ENCODE measurements at places on chromosomes 6 and 20.

GRCh38 chr6:18978337-18979128 is 591.4 kb downstream of the RNF144B start:
- DNase-seq: no peak

DNA sequence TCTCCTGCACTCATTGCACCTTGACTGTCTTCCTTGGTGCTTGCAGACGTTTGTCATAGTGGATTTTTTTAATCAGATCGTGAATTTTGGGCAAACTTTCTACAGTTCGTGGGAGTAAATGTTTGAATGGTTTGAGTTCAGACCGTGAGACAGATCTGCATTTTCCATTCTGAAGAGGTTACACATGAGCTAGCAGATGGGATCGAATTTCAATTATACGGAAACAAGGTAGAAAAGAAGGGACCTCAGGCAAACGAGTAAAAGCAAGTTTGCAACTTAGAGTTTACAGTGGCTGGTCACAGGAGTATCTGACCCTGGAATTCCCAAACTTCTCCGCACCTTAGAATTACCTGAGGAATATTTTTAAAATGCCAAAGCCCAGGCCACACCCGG is 17.2 kb upstream of the NCR2 start:
- DNase-seq: no peak

DNA sequence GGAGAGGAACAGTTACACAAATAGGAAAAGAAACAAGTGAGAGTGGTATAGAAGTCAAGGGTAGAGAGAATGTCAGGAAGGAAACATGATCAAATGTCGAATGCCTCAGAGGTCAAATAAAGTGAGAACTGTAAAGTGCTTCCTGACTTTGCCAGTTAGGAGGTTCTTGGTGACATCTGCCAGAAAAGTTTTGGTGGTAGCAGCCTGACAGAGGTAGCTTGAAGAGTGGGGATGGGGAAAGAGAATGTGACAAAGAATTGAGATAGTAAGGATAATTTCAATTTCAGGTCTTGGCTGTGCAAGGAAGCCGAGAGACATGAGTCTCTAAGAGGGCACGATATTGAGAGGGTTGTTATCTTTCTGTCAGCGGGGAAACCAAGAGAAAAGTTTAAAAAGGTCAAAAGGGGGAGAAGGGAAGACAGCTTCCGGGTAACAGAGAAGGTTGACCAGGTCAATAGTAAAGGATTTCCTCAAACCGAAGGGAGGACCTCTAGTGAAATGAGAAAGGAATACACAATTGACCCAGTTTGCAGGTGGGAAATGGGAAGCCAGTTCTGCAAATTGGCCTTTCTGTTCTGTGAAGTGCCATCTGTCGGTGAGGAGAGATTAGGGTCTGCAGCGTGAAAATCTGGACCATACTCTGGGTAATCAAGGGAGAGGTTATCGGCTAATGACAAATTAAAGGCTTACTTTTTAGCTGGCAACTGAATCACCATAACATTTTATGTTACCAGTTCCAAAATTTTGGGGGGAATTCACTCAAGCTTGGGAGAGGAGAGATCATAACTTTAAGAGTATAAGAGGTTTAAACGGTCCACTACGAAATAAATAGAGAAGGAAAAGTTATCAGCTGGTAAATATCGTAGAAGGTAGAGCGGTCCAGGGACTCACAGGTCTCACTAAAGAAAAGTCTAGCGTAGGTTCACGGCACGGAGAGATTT is 973 bp upstream of the BRD2 start:
- DNase-seq: no peak

DNA sequence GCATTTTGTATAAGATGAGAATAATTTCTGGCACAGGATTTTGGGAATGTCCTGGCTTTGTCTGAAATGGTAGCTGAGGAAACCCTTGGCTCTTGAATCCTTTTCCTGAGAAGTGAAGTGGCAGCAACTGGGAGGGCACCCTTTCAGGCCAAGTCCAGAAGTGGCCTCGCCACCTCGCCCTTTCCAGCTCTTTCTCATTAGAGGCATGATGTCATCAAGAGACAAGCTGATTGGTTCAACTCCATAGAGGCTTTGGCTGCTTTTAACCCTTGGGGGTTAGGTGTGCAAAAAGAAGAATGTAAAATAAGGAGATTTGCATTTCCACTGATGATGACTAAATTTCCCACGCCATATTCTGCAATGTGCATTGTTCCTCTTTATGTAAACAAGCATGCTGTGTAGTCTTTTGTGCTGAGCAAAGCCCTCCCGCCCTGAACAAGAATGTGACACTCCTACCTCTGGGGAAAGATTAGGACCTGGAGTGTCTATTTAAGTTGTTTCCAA is 116.5 kb downstream of the TCP11 start:
- DNase-seq: no peak

GRCh38 chr20:63087236-63087871 is 80.6 kb upstream of the BHLHE23 start:
- DNase-seq: no peak

DNA sequence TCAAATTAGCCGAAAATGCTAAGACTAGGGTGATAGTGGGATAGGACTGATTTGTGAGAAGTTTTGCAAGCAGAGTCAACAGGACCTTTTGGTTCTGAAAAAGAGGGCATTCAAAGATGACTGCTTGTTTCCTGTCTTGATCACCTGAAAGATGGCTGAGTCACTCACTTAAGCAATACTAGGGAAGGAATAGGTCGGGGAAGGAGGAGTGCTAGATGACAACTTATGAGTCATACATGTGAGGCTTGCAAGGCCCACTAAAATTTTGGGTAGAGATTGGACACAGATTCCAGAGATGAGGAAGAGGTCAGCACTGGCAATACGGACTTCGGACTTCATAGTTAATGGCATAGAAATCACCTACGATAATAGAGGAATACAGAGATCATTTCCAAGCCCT is 89.2 kb downstream of the FAM83B start:
- DNase-seq: no peak

- DNase-seq: no peak
These were observed 417.1 kb downstream of the BCKDHB start for GRCh38 chr6:80523531-80523997.

DNA sequence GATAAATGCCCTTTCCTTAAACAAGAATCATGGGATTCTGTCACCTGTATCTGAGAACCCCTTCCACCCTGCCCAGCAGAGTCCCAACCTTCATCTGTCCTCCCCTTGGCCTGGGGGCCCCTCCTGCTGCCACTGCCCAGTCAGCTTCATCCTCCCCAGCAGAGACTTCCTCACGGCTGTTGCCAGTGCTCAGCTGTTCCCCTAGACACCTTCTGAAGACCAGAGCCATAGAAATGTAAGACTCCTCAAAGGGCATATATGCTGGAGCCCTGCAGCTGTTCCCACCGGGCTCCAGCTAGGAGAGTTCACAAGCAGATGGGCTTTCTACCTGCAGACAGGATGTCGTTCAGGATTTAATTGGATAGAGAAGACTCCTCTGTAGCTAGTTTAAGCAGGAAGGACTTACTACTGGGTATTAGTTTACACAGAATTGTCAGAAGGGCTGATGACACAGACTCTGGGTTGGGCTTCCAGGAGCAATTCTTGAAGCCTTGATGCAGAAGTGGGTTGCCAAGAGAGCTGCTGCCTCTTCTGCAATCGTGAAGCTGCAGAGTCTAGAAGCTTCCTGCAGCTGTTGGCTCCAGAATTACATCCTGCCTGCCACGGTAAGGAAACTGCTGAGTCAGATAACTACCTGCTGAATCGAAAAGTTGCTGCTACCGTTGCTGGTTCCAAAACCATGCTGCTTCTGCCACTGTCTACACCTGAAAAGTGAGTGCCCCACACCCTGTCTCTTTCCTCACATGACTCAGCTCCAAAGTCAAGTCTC is 57.1 kb upstream of the MLN start:
- DNase-seq: peak; percentile 15

DNA sequence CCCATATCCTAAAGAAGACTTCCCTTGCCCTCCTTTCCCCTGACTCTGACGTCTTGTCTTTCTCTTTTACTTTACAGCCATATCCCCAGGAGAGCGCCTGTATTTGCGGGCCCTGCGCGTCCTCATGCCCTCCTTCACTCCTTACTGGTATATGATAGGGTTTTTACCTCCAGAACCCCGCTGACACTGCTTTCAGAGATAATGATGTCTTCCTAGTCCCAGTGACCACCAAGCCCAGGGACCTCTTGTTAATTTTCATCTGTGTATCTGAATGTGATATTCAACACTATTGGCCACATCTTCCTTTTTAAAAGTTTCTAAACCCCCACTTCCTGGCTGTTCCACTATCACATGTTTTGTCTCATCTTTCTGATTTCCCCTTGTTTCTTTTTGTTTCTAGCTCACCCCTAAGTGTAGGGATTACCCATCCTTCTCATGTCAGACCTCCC is 102.0 kb downstream of the HIVEP1 start:
- DNase-seq: no peak

- DNase-seq: no peak
These were observed 5.1 kb upstream of the EPB41L2 start for GRCh38 chr6:131068165-131068564.

GRCh38 chr6:7590918-7591302 is 912 bp downstream of the SNRNP48 start:
- no peak for DNase-seq

GRCh38 chr20:61576372-61576771 is 324.3 kb downstream of the CDH4 start:
- no peak for DNase-seq

GRCh38 chr6:21539621-21540100 is 53.9 kb upstream of the SOX4 start:
- no peak for DNase-seq

DNA sequence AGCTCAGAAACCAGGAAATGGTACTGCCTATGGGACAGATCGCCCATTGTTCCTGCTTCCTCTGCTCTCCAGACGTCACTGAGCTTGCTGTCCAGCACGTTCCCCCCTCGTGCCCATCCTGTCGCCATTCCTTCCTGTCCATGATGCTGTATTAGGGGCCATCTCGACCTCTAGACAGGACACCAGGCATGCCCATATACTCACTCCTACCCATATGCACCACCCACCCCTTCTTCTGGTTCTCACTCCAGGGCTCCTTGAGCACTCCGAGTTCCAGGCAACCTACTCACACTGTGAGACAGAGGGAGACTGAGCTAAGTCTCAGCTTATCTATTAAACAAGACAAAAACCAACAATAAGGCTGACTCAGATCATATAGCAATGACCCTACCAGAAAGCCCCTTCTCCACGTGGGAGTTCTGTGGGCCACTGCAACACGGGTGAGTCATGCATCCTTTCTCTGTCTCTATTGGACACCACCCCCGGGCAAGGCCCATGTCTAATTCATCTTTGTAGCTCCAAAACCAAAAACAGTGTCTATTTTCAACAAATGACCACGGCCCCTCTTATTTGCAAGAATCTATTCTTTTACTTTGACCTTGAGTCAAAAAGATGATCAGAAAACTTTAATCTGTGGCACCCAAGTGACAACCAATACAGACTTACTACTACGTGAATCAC is 65.7 kb downstream of the PSMG4 start:
- no peak for DNase-seq

GRCh38 chr6:166925141-166925996 is 31.0 kb downstream of the RNASET2 start:
- no peak for DNase-seq

DNA sequence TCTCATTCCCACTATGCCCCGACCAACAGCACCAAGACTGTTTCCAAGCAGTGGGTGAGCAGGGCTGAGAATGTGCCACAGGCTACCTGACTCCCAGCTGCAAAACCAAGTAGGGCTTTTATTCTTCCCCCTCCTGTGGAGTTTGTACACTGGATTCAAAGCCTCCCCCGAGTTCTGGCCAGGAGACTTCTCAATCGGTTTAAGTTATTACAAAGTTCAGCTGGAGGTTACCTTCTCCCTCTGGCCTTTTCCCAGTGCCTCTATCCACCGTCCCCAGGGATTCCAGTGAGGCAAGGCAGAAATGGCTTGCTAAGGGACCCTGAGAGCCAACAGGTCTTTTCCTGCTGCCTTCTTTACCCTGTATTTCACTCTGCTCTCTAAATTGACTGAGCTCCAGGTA is 217.0 kb downstream of the ADGRG6 start:
- DNase-seq: no peak

- no peak for DNase-seq
These were observed 659 bp upstream of the GUCA1B start for GRCh38 chr6:42195415-42195814.

DNA sequence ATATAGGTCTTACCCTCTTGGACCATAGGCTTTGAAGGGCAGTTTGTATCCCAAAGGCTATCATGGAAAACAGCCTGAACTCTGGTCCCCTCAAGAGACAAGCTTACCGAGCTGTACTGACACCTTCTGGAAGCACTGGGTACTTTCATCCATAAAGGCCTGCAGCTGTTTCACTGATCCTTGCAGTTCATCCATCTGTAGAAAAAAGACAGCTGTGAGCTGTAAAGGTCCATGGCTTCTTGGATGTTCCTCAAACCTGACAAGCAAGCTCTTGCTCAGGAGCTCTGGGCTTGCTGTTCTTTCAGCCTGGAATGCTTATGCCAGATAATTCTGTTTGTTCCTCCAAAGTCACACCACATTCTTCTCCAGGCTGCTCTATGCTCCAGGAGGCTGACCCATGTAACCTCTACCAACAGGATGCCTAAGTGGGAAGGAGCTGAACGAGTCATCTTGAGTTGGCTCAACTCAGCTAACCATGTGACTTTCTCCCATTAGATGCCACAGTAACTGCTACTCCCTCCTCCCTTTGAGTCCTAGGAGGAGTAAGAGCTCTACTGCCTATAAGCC is 8.8 kb upstream of the NDRG3 start:
- DNase-seq: peak; percentile 50

- no peak for DNase-seq
These were observed 423.6 kb downstream of the BCKDHB start for GRCh38 chr6:80530103-80530502.

GRCh38 chr20:54078296-54078984 is 8.0 kb upstream of the BCAS1 start:
- no peak for DNase-seq

- no peak for DNase-seq
These were observed 87.6 kb upstream of the E2F3 start for GRCh38 chr6:20313960-20314530.

GRCh38 chr6:111201764-111202163 is 114.5 kb downstream of the SLC16A10 start:
- DNase-seq: no peak

GRCh38 chr6:83873869-83874268 is 14.4 kb downstream of the CYB5R4 start:
- no peak for DNase-seq

GRCh38 chr6:3650076-3650958 is 101.2 kb downstream of the PXDC1 start:
- no peak for DNase-seq

DNA sequence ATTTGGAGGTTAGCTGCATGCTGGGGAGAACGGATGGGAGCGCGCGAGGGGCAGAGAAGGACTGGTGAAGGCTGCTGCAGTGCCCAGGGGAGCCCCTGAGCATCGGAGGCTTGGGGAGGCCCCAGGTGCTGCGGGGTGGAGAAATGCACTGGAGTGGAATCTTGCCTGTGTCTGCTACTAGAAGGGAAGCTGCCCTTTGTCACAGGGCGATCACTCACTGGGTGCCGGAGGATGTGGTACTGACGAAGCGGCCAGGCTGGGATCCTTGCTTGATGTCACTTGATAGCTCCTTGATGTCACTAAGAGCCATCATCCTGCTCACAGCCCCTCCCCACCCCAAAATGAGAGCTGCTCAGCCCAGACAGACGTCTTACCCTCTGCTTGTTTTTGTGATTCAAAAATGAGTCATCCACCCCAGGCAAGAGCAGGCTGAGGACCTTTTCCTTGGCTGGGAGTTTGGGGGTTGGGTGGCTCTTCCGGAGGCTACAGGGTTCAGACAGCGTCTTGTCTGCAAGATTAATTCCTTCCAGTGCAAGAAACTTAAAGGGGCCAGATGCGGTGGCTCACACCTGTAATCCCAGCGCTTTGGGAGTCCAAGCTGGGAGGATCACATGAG is 62.6 kb upstream of the PMEPA1 start:
- peak; percentile 25 for DNase-seq

All from activated CD4-positive, alpha-beta T cell treated with anti-CD3 and anti-CD28 coated beads for 4 hours (primary cell).